ENCODE measurements at places on chromosomes 16 and 17.

GRCh38 chr16:64238571-64238970, 883.3 kb downstream of the CDH11 start:
- no peak for DNase-seq

- DNase-seq: peak; percentile 51
These were observed 1.0 kb downstream of the ZNF319 start for GRCh38 chr16:57999366-57999970.

DNA sequence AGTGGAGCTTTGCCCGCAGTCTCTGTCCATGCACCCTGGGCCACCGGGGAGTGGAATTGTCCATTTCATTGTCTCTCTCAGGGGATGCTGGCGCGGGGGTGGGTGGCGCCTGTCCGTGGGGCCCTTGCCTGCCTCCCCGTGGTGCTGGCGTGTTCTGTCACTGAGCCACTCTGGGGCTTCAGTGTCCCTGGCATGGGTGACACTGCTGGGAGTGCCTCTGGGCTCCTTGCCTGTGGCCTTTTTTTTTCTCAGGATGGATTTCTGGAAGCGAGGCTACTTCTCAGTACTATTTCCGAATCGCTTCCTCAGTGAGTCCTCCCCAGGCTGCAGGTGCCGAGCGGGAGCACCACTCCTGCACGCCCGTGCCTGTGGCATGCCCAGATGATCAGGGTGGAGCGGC, 55.0 kb downstream of the PDPK1 start:
- no peak for DNase-seq

GRCh38 chr17:19290066-19290705, 53.0 kb downstream of the EPN2 start:
- DNase-seq: peak; percentile 75

DNA sequence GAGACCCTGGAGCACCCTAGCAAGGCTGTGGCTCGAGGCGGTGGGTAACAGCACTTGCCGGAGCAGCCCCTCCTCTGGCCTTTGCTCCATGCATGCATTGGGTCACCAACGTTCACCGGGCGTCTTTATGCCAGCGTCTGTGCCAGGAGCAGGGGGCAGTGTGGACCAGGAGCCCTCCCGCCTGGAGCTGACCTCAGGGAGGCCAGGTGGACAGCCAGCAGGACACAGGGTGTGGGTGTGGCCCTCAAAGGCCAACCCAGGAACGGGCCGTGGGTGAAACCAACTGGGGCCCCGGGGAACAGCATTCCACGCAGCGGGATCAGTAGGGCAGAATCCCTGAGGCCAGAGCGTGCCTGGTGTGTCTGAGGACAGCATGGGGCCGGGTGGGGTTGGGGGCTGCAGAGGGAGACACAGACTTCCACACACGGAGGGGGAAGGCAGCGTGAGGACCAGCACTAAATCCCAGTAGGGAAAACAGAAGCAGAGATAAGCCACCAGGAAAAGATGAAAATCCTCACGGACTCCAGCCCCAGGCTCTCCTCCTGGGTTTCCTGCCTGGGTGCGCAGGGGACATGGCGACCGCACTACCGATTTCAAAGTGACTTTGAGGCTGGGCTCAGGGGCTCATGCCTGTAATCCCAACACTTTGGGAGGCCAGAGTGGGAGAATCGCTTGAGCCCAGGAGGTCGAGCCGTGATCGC, 2.9 kb upstream of the CD7 start:
- DNase-seq: no peak

DNA sequence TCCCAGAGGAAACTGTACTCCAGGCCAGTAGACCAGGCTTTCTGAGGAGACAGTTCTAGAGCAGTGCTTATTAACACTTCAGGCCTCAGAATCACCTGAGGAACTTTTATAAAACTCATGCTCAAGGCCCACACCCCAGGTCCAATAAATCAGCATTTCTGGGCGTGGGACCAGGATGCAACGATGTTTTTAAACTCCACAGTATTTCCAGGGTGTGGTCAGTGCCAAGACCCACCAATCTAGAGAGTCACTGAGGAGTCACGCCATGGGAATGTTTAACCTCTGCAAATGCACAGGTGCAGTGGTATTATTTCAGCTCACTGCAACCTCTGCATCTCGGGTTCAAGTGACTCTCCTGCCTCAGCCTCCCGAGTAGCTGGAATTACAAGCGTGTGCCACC, 3.9 kb upstream of the TRPV1 start:
- no peak for DNase-seq

DNA sequence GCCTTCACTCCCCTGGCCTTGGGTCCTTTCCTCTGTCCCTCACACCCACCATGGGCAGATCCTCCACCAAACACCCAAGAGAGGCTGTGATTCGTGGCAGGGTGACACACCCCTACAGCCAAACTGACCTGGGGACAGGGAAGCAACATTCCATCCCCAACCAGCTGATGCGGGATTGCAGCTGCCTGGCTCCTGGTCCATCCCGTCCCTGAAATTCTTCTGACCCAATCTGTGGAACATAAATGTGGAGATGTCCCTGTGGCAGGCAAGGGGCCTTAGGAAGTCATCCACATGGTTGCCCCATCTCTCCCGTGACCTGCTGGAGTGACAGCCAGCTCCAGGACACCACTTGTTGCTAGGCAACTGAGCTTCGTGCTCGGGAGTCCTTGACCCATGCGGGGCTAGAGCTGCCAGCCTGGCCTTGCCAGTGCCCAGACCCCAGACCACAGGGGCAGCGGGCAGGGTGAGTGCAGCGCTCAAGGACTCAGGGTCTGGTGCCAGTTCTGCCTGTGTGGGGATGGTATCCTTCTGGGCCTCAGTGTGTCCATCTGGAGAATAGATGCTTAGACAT, 34.0 kb upstream of the CPNE2 start:
- DNase-seq: no peak

DNA sequence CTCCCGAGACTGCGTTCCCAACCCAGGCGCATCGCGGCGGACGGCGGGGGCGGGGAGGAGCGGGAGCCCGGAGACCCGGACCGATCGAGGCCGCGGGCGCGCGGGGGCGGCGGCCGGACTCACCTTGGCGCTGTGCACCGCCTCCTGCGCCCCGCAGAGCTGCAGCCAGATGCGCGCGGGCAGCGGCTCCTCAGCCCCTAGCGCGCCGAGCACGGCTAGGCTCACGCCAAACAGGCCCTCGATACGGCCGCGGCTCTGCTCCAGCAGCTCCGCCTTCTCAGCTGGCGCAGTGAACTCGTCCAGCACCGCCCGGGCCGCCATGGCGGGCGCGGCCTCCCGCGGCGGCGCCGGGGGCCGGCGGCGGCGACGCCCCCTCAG, 339 bp downstream of the N4BP1 start:
- DNase-seq: no peak

DNA sequence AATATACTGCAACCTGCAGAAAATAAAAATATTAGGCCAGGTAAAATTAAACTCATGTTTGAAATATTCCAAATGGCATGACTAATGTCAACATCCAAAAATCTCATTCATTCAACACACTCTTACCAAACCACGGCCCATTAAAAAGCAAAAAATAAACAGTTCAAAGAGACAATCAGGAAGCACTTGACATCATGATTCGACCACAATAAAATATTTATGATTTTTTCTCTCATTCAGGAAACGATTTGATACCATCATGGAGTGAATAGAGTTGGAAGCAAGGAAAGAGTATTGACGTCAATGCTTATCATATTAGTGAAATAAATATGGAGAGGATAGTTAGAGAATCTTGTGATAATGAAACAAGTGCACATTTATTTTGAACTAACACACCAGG, 354.1 kb downstream of the KCNJ2 start:
- no peak for DNase-seq

- DNase-seq: peak; percentile 32
These were observed 1.1 kb upstream of the NDUFAB1 start for GRCh38 chr16:23597003-23597756.

DNA sequence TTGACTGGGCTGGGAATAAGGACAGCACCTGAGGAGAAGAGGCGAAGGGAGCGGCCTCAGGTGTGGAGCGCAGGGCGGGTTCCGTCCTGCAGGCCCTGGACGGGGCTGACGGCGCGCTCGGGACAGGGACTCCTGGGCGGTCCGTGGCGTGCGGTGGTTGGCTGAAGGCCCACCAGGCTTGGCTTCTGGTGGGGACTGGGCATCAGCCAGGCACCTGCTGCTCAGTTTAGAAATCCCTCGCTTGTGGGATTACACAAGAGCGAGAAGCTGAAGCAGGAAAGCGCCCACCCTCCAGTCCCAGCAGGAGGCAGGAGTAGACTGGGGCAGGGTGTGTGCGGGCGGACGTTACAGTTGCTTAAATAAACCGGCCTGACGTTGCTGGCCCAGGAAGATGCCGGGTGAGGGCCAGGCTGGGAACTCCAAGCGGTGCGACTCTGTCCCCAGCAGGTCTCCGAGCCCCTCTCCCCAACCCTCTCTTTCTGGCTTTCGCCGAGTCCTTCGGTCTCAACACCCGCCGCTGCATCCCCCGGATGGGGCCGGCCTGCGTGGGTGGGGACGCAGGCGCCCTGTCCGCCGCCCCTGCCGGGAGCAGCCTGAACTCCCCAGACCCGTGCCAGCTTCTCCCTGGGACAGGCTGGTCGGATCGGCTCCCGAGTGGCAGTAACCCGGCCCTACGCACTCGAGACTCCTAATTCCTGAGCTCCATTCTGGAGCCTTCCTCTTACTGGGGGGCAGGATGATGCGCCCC, 639 bp downstream of the MIF4GD start:
- DNase-seq: peak; percentile 76

All from inflammatory macrophage (primary cell).